Bladder microvascular endothelial cell (primary cell): ENCODE measurements at places on chromosomes 6 and 20. TPM values are rescaled to one million over a fixed set of nuclear protein-coding genes. Genes with fewer than 3 reads are reported as not detected.

The FABP7 gene
- total RNA-seq = not detected in 2 replicates

The SLC35D3 gene
- not detected in 2 replicates for total RNA-seq

The HBS1L gene
- total RNA-seq = 72.0 and 130 TPM in 2 replicates

The ISM1 gene
- under 0.01 and 0.06 TPM in 2 replicates for total RNA-seq

The CLPSL2 gene
- not detected in 2 replicates for total RNA-seq

The FOXS1 gene
- 0.16 and 0.25 TPM in 2 replicates for total RNA-seq

The CEP250 gene
- 10.0 and 17.9 TPM in 2 replicates for total RNA-seq

The BLCAP gene
- 31.7 and 68.9 TPM in 2 replicates for total RNA-seq

The CRISP2 gene
- total RNA-seq = not detected in 2 replicates

The SLC22A16 gene
- total RNA-seq = not detected in 2 replicates

The AFDN gene
- 95.4 and 295 TPM in 2 replicates for total RNA-seq

The FILIP1 gene
- 10.8 and 28.6 TPM in 2 replicates for total RNA-seq
